ENCODE measurements at places on chromosomes 5 and 9. TPM values are rescaled to one million over a fixed set of nuclear protein-coding genes. Genes with fewer than 3 reads are reported as not detected.

MARCOL gene
- total RNA-seq: not detected

CCNO gene
- total RNA-seq: 1.7 TPM

TSSK1B gene
- 0.10 TPM for total RNA-seq

BRINP1 gene
- not detected for total RNA-seq

OR1J1 gene
- total RNA-seq: not detected

- H3K27me3 ChIP-seq: no peaks in the 10 kb centered on the region
- DNase-seq: no peak
- H3K27ac ChIP-seq: no peak overlapping the region
- no peak overlapping the region for H3K4me3 ChIP-seq
- H3K36me3 ChIP-seq: peaks cover 2% of the 10 kb centered on the region
- peaks cover 7% of the 10 kb centered on the region for H3K4me1 ChIP-seq
Observed at GRCh38 chr5:117494188-117494587, 919.6 kb upstream of the SEMA6A start.

- no peak overlapping the region for H3K4me3 ChIP-seq
- H3K4me1 ChIP-seq: peaks cover 2% of the 10 kb centered on the region
- DNase-seq: no peak
- no peaks in the 10 kb centered on the region for H3K36me3 ChIP-seq
- no peaks in the 10 kb centered on the region for H3K27me3 ChIP-seq
- no peak overlapping the region for H3K27ac ChIP-seq
Observed at GRCh38 chr9:99811172-99811571, 10.5 kb upstream of the NR4A3 start.

DNA sequence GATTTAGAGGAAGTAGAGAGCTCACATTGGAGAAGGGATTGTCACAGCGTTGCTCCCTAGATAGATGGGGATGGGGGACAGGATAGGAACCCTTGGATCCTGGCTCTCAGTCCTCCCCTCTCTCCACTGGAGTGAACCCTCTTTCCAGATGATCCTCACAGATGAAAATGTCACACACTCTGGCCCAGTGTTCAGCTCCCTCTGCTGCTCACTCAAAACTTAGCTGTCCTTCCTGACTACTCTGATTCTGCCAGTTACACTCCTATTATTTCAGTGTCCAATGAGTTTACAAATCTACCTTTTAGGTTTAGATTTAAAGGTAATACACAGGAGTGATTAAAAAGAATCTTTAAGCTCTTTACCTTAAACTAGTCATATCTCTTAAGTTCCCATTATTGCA, 5.8 kb upstream of the SPINK7 start:
- H3K27me3 ChIP-seq: peaks cover 29% of the 10 kb centered on the region
- no peak for DNase-seq
- H3K4me1 ChIP-seq: no peaks in the 10 kb centered on the region
- H3K27ac ChIP-seq: no peak overlapping the region
- peaks cover 2% of the 10 kb centered on the region for H3K36me3 ChIP-seq
- no peak overlapping the region for H3K4me3 ChIP-seq

GRCh38 chr9:128913048-128913900, 7.5 kb upstream of the PHYHD1 start:
- DNase-seq: no peak
- peaks cover 36% of the 10 kb centered on the region for H3K36me3 ChIP-seq
- H3K4me3 ChIP-seq: peak overlapping the region; percentile 10
- peaks cover 47% of the 10 kb centered on the region for H3K4me1 ChIP-seq
- H3K27me3 ChIP-seq: no peaks in the 10 kb centered on the region
- peak overlapping the region; percentile 83 for H3K27ac ChIP-seq

DNA sequence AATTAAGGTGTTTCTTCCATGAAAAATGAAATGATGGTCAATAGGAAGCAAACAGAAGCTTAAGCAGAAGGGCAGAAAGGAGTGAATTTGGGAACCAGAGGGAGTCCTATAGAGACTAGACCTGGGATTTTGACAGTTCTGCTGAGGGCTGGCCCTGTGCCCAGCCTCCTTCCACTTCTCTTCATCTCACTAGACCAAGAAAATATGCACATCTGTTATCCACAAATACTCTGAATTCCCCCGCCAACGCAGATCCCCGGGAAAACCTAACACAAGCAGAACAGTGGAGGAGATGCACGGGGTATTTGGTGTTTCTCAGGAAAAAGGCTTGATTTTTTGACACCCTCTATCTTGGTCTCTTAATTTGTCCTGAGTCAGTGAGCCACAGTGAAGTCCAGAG, 22.7 kb downstream of the GRIA1 start:
- H3K27ac ChIP-seq: no peak overlapping the region
- H3K36me3 ChIP-seq: peaks cover 2% of the 10 kb centered on the region
- no peaks in the 10 kb centered on the region for H3K27me3 ChIP-seq
- no peak overlapping the region for H3K4me3 ChIP-seq
- no peak for DNase-seq
- H3K4me1 ChIP-seq: peaks cover 42% of the 10 kb centered on the region

GRCh38 chr9:133227242-133227860, 18.3 kb upstream of the OBP2B start:
- peaks cover 33% of the 10 kb centered on the region for H3K27me3 ChIP-seq
- no peak overlapping the region for H3K4me3 ChIP-seq
- H3K4me1 ChIP-seq: no peaks in the 10 kb centered on the region
- no peak overlapping the region for H3K27ac ChIP-seq
- H3K36me3 ChIP-seq: no peaks in the 10 kb centered on the region
- peak; percentile 61 for DNase-seq
